ENCODE measurements at places on chromosomes 5 and 9. TPM values are rescaled to one million over a fixed set of nuclear protein-coding genes. Genes with fewer than 3 reads are reported as not detected.
A peak's percentile ranks its signal among the peaks of the same experiment; 100 is the strongest.

The NOXA1 gene
- 0.87 TPM for total RNA-seq

The MAMDC4 gene
- 2.0 TPM for total RNA-seq

The RASGRF2 gene
- 20.6 TPM for total RNA-seq

The SLC34A1 gene
- not detected for total RNA-seq

The BTNL8 gene
- 0.20 TPM for total RNA-seq

The RGS7BP gene
- 0.22 TPM for total RNA-seq

The SEMA5A gene
- total RNA-seq: 0.44 TPM

The PCDHA11 gene
- under 0.01 TPM for total RNA-seq

The RNF208 gene
- 0.22 TPM for total RNA-seq

DNA sequence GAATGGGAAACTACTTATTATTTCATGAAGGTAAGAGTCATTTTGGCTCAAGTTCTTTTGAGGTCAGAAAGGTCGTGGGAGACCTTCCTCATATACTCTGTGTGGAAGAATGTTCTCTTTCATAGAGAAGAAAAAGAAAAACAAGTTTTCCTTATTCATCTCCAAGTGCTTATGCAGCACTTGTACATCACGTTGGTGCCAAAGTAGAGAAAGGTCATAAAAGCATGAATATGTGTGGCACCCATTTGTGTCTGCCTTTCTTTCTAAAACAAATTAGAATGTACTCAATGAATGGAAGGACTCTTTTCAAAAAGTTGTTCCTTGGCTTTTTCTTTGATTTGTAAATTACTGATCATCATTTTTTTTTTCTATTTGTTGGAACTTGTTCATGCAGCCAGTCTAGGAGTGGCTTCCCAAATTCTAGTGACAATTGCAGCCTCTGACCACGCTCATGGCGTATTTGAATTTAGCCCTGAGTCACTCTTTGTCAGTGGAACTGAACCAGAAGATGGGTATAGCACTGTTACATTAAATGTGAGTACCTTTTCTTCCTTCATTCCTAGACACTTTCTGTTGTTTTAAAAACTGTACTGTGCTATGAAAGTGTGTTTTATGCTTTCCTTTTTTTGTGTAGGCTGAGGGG is 122.4 kb downstream of the ADGRV1 start:
- DNase-seq: no peak

- no peak for DNase-seq
Observed at GRCh38 chr5:5787373-5787772, 364.9 kb downstream of the ICE1 start.

- no peak for DNase-seq
Observed at GRCh38 chr5:15835514-15835913, 335.5 kb downstream of the FBXL7 start.

GRCh38 chr9:123287639-123288038 is 19.3 kb upstream of the STRBP start:
- DNase-seq: no peak

DNA sequence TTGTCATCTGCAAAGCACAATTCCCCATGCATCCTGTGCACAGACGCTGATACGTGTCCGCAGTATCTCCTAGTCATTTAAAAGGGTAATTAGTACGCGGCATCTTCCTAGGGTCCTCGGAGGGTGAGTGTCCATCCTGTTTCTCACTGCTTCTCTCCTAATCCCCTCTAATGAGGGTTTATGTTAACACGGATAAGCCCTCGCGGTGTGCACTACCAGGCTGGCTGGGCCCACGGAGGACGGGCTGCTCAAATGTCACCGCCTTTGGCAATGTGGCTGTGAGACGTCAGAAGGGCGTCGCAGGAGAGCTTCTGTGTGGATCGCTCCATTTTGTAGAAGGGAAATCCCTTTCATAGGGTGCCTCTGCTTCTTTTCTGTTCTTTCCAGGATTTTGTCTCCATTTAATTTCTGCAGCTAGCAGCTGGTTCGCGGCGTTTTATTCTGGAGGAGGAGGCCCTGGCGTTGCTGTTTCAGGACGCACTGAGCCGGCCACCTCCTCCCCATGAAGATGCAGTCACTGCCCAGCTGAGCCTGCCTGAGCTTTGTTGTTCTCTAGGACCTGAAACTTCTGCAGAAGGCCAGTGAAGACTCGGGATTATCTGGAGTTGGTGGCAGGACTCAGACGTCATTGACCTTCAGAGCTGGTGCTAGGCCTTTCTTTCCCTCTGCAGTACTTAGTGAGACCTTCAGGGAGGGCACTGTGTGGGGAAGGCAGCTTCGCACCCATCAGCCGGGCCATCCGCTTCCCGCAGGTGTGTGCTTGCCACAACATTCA is 326.1 kb upstream of the IRX1 start:
- no peak for DNase-seq

- peak; percentile 67 for DNase-seq
Observed at GRCh38 chr5:137470111-137470920, 28.8 kb downstream of the SPOCK1 start.

GRCh38 chr5:55994495-55994997 is at the start of gene IL6ST:
IL6ST (minus strand) TSS chr5:55994963; CDS start chr5:55976278, 18,685 bp downstream.
- DNase-seq: peak; percentile 92

DNA sequence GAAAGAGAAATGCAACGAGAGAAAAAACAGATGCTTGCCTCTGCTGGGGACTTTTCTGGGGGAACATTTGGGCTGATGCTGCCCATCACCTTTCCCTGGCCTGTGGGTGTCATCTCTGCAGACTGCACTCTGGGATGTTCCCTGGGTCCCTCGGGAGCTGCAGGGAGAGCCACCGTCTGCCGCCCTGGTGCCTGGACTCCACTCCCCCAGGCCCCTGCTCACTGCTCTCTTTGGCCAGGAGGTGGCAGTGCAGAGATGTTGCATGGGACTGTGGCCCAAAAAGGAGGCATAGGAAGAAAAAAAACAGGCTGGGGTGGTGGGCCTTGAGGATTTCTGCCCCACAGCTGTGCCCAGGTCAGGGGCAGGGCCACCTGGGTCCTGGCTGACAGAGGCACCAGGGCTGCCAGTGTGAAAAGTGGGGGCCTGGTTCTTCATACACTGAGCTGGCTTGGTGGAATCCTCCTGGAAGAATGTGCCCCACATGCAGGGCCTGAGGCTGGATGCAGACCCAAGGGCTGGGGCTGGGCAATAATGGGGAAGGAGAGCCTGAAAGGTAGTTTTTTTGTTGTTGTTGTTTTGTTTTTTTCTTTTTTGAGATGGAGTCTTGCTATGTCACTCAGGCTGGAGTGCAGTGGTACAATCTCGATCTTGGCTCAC is 353.6 kb downstream of the SLIT3 start:
- DNase-seq: peak; percentile 27

GRCh38 chr9:123113185-123113584 is 79.7 kb downstream of the GPR21 start:
- DNase-seq: no peak

GRCh38 chr5:107594253-107595045 is 76.3 kb downstream of the EFNA5 start:
- DNase-seq: no peak

DNA sequence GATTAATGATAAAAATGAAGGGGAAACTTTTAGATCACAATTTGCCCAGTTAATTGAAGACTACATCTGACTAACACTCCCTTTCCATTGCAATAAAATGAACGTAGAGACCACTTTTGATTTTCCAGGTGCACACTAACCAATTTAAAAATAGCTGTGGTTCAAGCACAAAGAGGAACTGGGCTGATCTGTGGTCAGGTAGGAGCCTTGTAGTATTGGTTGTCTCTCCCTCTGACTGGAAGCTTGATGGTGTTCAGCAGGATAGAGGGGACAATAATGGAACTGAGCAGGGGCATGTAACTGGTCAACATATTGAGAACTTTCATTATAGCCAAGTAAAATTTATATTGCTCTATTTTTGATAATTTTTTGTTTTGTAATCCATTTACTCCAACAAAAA is 886.8 kb upstream of the SEMA6A start:
- no peak for DNase-seq

- DNase-seq: peak; percentile 3
Observed at GRCh38 chr5:129906177-129906887, 2.1 kb downstream of the CHSY3 start.

GRCh38 chr9:14433351-14434157 is 119.6 kb upstream of the NFIB start:
- peak; percentile 94 for DNase-seq

DNA sequence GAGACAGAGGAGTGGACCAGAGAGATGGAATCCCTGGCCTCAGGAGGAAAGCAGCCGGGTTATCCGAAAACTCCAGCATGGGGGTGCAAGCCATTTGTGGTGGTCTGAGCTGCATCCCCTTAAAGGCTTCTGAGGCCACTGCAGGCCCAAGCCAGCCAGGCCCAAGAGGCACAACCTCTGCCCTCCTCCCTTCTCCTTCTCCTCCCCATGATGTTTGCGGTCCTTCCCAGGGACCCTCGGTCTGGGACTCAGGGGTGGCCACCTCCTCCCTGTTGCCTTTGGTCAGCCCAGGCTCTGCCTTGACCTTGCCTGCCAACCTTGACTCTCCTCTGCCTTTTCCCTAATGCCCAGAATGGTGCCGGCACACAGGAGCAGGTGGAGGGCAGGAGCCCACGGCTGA is 4.6 kb downstream of the NCS1 start:
- DNase-seq: no peak

- no peak for DNase-seq
Observed at GRCh38 chr5:149605998-149606724, 24.9 kb downstream of the ARHGEF37 start.

- no peak for DNase-seq
Observed at GRCh38 chr5:15604986-15605385, 105.0 kb downstream of the FBXL7 start.

DNA sequence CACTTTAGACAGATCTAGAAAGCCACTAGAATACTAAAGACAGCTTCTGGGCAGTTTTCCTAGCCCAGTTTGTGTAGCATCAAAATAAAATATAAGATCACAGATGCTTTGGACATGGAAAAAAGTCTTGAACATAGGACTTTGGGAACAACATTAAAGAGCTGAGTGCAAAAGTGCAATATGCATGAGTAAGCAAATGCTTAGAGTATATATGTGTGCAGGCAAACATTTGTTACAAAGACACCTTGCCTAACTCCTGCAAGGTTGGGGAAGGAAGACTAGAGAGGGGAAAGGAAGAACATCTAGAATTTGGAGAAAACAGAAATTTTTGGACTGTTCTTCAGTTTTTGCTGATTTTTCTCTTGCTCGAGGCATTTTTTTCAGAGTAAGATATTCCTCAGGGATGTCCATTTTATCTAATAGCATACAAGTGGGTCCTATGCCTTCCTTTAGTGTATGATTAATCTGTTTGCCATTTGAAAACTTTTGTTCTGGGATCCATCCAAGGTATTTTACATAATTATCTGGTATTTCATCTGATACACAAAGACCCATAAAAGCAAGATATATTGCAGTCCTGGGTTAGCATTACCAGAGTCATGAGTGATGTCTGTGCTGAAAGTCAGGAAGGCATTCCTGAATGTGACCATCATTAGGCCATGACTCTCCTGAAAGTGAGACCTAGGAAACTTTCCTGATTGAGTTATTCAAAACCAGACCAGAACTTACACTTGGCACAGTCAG is 142.0 kb upstream of the RGMB start:
- peak; percentile 50 for DNase-seq

DNA sequence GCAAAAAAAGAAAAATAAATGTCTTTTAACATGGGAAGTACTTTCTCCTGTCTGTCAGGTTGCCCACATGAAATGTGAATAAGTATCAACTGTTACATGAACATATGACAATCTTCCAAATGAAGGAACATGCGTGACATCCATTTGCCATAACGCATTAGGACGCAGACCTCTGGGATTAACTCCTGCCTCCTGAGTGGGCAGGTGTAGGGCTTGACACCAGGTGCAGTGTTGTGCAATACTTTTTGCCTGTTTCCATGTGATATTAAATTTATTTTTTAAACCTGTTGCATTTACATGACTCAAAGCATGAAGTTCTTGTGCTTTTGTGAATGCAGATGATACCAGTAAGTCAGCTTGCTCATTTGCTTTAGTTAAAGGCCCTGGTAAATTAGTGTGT is 8.7 kb upstream of the TMEM141 start:
- no peak for DNase-seq

DNA sequence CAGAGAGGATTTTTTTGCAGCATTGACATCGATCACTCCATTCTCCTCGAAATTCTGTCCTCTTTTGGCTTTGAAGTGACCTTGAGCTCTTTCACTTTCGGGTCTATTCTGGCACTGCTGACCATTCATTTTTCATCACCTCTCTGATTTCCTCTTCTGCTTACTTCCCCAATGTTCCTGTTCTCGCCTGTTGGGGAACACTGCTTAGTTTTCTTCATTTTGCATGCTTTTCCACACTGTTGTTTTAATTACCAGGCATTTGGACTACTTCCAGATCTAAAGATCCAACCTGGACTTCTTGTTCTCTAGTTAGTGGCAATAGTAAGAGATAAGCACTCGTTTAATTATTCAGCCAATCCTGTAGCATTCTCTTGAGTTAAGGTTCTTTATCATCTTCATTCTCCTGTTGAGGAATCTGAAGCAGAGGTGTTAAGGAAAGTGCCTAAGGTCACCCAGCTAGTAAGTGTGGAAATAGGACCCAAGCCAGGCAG is 53.4 kb downstream of the MAN2A1 start:
- DNase-seq: peak; percentile 71

DNA sequence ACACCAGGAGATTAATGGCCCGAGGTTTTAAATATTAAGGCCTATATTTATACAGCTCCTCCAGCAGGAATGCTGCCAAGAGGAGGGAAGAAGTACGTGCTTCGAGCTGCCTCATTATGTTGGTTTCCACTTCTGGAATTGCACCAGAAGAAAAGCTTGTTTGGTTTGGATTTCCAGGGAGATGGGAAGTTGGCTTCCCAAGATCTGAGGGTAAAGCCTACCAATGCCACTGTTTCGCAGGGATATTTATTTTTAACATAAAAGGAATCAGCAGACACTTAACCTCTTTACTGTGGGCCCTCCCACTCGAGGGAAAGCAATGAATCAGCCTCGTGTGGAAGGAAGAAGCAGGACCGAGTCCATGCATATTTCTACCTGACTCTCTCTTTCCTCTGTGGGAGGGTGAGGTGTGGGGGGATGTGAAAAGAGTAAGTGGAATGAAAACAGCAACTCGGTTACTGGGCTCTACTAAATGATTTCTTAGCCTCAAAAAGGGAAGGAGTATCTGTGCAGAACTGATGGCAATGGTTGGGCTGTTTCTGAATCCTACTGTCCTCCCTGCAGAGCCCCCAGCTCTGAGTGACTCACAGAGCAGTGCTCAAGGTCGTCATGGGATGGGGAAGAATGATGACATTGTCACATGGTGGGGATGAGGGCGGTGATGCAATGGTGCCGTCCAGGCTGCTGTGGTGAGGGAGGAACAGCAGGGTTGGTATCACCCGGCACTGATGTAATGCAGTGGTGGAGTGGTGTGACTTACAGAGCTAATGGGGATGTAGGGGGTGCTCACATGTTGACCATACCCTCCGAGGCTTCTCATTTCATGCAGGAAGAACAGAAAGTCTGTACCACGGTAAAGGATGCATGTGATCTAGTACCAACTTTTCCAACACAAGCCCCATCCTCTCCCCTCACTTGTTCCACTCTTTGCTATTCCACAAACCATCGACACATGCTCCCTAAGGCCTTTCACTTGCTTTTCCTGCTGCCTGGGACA is 215.0 kb upstream of the PANK3 start:
- DNase-seq: no peak
